Thyroid gland (tissue), 4 donors: ENCODE measurements at places on chromosomes 3 and 15. TPM values are rescaled to one million over a fixed set of nuclear protein-coding genes. Genes with fewer than 3 reads are reported as not detected.

- no peak for DNase-seq
Measured at GRCh38 chr3:68306571-68306970, 625.8 kb downstream of the TAFA4 start.

C3orf20 gene
- total RNA-seq = not detected

- peak; percentile 61 for DNase-seq
Measured at GRCh38 chr15:38226608-38227266, 25.9 kb upstream of the SPRED1 start.

- no peak for DNase-seq
Measured at GRCh38 chr3:25291481-25291905, 136.6 kb upstream of the RARB start.

GRCh38 chr3:133209871-133210550 lies 171.8 kb downstream of the TMEM108 start:
- no peak for DNase-seq

DNA sequence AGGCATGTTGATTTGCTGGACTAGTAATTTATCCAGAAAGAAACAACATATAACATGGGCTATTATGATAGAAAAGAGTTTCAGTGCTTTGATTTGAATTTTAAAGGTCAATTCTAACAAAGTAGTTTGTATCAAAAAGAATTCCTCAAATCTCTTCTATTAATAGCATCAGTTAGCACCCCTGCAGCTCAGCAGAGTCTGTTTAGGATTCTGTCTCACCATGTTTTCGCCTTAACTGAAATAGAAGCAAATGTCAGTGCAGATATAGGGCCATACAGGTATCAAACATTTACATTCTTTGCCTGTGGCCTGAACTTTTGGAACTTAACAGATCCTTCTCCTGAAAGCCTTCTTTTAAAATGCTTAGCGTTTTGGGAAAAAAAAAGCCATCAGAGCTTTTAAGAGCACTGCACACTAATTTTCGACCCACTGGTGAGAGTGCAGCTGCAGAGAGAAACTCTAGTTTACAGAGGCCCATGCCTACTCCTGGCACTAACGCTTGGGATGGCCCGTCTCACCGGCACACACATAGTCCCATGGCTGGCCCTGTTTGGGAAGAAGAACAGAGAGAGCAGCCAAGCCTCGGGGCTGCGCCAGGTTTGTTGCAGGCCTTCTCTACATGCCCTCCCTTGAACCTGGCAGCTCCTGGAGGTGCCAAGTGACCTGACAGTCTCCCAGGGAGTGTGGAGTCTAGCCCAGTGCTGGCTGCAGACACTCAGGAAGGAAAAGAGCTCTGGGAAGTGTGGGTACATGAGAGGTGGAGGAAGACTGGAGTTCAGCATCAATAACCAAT lies 9.9 kb upstream of the PAQR9 start:
- DNase-seq = no peak

- peak; percentile 45 for DNase-seq
Measured at GRCh38 chr15:66702787-66703539, 927 bp downstream of the SMAD6 start.
